Stimulated activated CD4-positive, alpha-beta T cell treated with anti-CD3 and anti-CD28 coated beads, TNF-alpha, amount 100 ng/mL, for 4 hours (primary cell): ENCODE measurements at places on chromosomes 11 and 22.

- DNase-seq: no peak
Measured at GRCh38 chr11:131300439-131300717, 70.0 kb upstream of the NTM start.

- no peak for DNase-seq
Measured at GRCh38 chr11:94576306-94576705, 9.1 kb downstream of the PIWIL4 start.

GRCh38 chr11:126172596-126173038 is 38.8 kb downstream of the RPUSD4 start:
- DNase-seq: no peak

DNA sequence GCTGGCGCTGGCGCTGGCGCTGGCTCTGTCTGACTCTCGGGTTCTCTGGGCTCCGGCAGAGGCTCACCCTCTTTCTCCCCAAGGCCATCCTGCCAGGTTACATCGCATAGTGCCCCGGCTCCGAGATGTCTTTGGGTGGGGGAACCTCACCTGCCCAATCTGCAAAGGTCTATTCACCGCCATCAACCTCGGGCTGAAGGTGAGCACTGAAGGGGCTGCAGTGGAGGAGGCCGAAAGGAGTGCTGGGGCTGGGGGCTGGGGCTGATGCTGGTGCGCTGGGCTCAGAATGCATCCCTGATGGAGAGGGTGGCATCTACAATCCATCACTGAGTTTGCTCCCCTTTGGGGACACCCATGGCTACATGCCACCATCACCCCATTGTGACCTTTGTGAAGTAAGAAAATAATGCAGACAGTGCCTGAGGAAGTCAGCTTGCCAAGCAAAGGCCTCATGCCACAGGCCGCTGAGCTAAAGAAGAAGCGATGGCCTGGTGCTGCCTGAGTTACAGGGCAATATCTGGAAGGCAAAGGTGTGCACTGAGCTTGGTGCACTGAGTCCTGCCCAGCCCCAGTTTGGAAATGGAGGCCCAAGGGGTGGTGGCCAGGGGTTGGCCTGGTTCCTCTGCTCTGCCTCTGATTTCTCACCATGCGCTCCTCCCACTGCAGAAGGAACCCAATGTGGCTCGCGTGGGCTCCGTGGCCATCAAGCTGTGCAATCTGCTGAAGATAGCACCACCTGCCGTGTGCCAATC is 620 bp downstream of the SMPD1 start:
- no peak for DNase-seq

GRCh38 chr11:72039031-72039855 is 40.5 kb downstream of the IL18BP start:
- DNase-seq: no peak

- peak; percentile 75 for DNase-seq
Measured at GRCh38 chr11:118907051-118908042, 18.4 kb downstream of the BCL9L start.

DNA sequence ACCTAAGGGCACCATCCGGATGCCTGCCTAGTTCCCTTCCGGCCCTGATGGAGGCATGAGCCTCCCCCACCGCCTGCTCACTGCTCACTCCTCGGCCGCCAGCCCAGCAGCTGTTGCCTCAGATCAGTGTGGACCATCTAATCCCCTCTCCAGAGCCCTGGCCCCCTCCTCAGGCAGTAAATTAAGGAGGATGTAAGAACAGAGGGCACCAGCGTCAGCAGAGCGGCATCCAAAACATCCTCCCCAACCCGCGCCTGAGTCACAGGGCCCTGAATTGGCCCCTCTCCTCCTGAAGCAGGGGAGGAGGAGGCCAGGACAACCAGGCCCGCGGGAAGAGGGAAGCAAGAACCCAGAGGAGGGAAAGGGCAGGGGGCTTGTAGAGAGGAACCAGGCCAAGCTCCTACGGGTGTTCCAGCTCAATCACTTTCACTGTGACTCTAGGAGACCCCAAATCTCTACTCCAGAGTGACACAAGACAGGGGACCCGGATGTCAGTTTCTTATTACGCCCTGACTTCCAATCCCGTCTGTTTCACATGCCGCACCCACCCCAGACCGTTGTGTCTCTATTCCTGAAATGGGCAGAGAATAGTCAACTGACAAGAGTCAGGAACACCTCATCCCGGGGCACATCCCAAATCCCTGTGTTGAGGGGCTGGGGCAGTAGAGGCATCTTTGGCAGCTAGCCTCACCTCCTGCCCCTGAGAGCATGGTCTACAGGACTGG is 31.3 kb upstream of the MYOD1 start:
- DNase-seq: no peak

- no peak for DNase-seq
Measured at GRCh38 chr11:27409742-27410141, 46.7 kb upstream of the CCDC34 start.

- no peak for DNase-seq
Measured at GRCh38 chr11:87325490-87325872, 287.7 kb downstream of the TMEM135 start.

DNA sequence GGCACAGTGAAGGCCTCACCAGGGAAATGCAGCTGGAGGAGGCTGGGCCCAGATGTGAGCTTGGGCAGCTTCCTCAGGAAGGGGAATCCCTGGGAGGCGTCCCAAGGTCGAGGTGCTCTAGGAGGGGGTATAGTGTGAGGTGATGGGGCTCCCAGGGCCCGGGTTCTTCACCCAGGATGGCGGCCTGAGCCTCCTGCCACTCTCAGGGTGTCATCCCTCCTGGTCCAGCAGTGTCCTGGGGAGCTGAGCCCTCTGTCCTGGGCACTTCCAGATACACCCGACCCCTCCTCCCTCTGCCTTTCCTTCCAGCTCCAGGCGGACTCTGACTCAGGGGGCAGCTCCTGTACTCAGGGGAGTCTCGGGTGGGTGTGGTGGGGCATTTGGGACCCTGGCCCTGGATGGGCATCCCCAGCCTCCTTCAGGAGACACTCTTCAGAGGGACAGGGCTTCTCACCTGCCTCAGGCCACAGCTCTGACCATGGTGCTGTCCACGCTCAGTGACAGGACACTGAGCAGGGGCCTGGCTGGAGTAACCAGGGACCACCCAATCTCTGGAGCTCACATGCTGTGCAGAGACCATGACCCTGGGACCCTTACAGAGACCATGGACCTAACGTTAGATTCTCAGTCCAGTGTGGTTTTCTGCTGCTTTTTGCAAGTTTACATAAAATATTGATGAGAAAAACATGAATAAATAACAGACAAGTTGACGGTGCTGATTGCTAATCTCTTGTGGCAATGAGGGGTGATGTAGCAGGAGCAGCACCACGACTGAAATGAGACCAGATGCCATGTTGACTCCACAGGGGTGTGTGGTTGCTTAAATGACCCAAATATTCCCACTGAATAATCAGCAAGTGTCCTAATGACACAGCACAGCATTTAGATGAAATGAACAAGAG is 101.9 kb downstream of the GGTLC2 start:
- DNase-seq: no peak

DNA sequence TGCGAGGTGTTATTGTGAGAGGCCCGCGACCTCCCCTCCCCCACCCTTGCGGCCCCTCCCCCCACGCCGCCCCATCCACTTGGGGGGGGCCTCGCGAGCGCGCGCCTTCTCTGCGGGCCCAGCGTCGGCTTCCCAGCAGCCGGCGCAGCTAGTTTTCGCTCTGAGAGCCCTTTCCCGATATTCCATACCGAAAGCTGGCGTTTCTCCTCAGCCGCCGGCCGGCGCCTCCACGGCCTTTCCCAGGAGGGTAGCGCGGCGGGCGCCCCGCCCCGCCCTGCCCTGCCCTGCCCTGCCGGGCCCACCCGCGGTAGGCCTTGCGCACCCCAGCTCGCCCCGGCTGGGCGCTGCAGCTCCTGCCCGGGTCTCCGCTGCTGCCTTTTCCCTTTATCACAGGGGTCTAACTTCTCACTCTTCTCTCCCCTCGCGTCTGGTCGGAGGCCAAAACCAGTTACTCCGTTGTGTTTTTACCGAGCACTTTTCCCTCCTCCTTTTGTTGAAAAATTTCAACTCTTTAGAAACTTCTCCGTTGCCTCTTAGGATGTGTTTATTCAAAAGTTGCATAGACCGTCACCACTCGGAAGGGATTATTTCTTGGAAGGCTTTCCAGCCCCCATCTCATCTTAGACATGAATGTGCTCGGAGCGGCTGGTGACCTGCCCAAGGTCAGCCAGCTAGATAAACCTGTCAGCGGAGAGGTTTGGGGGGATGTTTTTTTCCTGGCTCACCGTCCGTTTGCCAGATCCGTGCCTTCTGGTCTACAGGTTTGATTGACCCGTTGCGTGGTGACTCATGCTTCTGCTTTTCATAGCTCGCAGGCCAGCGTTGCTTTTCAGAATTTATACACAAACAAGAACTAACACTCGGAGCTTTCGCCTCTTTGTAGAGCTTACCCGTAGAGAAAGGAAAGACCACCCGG is 648 bp downstream of the PAFAH1B2 start:
- DNase-seq: no peak

DNA sequence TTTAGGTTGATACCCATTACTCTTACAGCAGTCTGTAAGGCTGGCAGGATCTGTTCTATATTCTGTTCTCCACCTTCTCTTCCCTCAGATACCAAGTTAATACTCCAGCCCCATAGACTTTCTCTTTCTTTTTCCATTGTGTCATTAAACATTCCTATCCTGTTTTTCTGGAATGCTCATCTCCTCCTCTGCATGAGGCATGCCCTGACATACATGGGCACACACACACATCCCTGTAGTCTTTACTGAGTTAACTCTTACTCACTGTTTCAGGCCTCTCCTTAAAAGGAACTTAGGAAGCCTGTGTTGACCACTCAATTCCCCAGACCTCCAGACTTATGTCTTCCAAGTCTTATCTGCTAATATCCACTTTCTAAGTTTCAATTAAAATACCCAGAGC is 476.8 kb downstream of the METTL15 start:
- DNase-seq: no peak

DNA sequence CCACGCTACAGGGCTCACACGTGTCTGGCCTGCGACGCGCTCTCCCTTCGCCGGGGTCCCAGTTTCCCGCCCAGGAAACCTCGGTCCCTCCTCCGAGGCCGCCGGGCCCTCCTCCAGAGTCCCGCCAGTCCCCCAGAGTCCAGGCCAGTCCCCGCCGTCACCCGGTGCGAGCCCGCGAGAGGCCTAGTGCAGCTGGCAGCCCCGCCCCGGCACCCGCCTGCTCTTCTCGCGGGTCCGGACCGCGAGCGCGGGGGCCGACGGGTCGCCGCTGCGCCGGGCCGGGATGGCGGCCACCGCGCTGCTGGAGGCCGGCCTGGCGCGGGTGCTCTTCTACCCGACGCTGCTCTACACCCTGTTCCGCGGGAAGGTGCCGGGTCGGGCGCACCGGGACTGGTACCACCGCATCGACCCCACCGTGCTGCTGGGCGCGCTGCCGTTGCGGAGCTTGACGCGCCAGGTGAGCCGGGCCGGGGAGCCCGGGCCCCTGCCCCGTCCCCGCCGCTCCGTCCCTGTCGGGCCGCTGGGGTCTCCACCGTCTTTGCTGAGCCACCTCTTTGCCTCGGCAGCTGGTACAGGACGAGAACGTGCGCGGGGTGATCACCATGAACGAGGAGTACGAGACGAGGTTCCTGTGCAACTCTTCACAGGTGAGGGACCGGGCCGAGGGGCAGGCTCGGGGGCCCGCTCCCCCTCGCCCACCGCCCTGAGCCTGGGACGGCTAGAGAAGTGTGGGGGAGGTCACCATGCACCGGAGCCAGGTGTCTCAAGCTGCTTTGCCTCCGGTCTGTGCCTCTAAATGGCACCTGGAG is at the start of gene PTPMT1:
Gene PTPMT1 (plus strand): TSS at position 260 of the 809 bp plus-strand sequence. CDS start 24 bp downstream, at position 284.
- peak; percentile 50 for DNase-seq

DNA sequence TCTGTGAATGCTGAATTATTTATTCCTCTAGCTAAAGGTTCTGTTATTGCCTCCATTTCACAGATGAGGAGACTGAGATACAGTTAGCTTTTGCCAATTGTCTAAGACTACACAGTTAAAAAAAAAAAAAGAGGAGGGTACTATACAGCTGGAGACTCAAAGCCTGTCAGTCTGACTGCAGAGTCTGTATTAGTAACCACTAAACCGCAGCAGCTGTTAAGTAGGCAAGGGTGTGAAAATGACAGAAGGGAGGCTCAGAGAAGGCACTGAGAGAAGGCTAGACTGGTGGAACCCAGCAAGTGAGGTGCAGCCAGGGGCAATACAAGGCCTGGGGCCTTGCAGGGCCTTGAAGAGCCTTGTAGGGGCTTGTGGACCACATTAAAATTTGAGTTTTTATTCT is 181.2 kb downstream of the CSNK2A3 start:
- no peak for DNase-seq

GRCh38 chr11:77449060-77449521 is 24.8 kb downstream of the PAK1 start:
- DNase-seq: no peak

DNA sequence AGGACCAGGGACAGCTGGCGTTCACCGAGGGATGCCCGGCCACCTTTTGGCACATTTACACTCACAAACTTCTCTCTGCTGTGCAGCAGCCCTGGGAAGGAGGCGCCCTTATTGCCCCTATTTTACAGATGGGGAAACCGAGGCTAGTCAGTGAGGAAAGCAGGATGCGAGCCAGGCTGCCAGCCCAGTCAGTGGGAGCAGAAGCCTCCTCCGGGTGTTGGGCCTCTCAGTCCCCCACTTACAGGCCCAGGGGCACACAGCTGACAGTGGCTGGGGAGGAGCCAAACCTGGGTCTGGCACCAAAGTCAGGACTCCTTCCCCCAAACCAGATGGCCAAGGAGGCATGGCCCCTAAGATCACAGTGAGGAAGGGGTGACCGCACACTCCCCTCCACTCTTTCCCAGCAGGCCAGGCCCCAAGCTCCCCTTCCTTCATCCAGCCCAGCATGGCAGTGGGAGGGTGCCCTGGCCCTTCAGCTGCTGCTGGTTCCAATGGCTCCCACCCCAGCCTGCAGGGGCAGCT is 121.4 kb upstream of the ANO1 start:
- no peak for DNase-seq

DNA sequence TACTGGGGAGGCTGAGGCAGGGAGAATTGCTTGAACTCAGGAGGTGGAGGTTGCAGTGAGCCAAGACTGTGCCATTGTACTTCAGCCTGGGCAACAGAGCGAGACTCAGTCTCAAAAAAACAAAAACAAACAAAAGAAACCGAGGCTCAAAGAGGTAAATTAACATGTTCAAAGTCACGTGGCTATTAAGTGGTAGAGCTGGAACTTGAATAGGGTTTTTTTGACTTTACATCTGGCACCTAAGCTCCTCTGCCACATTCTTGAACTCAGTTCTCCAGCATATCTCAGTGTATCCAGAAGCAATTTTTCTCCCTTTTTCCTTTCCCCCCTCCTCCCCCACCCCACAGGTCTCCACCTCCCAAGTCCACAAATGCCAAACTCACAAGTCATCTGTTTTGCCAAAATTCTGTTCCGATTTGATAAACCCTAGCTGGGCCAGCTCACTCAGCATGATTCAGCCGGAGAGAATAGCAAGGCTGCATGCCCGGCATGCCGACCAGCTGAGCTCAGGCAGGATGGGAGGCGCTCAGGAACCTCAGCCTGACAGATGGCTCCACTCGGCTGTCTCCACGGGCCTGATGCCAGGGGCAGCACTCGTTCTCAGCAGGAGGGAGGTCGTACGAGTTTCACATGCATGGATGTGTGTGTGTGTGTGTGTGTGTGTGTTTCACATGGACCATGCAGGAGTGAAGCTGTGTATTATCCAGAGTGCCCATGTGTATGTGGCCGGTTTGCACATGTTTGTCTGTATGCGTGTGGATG is 63.2 kb upstream of the RRAS2 start:
- DNase-seq: no peak

GRCh38 chr11:77865805-77866204 is 44.9 kb downstream of the AAMDC start:
- DNase-seq: no peak

- no peak for DNase-seq
Measured at GRCh38 chr22:31561970-31562369, 65.6 kb downstream of the SFI1 start.

- DNase-seq: no peak
Measured at GRCh38 chr11:1532014-1532586, 40.0 kb downstream of the DUSP8 start.

- no peak for DNase-seq
Measured at GRCh38 chr22:50224071-50224470, 20.8 kb downstream of the TUBGCP6 start.
